ENCODE measurements at places on chromosomes 13 and 19. TPM values are rescaled to one million over a fixed set of nuclear protein-coding genes. Genes with fewer than 3 reads are reported as not detected.

- DNase-seq = no peak
Observed at GRCh38 chr19:51559240-51559639, 11.8 kb upstream of the ZNF175 start.

DNA sequence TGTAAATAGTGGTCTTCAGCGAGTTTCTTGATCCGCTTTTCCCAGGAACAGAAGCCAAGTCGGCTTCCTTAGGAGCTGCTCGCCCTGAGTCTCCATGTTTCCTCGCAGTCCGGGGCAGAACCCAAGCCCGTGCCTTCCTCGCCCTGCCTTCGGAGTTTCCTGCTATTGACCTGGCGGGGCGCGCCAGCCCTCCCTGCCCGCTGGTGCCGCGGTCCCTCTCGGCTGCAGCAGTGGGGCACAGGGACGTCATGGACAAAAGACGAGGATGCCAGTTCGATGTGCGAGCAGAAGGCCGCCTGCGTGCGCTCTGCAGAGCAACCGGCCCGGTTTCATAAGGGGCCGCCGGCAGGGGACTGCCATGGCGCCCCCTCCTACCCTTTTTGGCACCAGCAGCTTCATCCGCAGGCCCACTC is 156.6 kb downstream of the TM9SF2 start:
- DNase-seq = peak; percentile 32

DNA sequence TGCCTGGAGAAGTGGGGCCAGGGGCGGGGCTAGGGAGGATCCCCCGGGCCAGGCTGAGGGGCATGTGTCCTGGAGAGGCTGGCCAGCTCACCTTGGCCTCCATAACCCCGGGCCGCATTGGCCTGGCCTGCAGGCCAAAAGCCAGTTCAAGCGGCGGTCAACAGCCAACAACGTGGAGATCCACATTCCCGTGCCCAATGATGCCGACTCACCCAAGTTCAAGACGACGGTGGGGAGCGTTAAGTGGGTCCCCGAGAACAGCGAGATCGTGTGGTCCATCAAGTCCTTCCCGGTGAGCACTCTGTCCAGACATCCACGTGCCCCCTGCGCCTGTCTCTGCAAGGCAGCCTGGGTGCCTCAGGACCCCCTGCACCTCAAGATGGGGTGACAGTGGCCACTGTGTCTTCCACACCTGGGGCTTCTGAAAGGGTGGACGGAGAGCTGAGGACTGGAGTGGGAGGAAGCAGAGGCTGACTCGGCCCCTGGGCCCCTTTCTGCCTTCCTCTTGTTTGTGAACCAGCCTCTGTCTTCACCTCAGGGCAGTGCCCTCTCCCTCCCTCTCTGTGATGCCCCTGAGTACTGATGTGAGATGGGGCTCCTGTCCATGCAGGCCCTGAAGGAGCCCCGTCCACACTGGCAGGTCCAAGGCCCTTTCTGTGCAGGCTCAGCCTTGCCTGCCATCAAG is 31.1 kb downstream of the AP1M1 start:
- no peak for DNase-seq

DNA sequence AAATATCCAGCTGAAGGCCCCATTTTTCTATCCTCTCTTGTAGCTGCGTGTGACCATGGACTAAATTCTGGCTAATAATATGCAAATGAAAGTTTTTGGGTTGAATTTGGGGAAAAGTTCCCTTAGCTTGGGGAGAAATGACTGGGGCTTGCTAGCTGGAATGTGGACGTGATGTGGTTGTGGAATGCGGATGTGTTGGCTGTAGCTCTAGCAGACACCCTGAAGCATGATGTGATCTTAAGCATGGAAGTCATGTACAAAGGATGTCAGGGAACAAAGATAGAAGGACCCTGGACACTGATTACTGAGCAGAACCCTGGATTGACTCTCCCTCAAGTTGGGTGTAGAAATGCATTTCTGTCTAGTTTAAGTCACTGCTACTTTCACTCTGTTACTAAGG is 25.4 kb upstream of the SCEL start:
- DNase-seq = no peak

DNA sequence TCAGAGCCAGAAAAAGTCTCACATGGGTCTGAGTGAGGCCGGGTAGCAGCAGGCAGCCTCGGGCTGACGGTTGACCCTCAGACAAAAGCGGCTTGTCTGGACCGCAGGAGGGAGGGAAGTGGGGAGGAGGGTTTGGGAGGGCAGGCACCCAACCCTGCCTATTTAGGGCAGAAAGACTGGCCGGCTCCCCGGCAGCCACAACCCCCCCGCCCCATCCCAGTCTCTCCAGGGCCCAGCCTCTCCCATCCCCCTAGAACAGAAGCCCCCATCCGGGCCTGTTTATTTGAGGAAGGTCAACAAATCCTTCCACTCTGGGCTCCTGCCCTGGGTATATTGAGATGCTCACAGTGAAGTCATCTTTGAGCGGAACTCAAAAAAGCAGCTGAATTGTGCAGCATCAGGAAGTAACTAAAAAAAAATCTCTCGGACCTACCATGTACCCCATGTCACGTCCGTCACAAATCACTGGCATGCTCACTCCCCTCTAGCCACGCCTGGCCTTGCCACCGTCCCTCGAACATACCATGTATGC is 6.3 kb downstream of the DACT3 start:
- no peak for DNase-seq

- no peak for DNase-seq
Observed at GRCh38 chr13:66974174-66974573, 256.0 kb downstream of the PCDH9 start.

DNA sequence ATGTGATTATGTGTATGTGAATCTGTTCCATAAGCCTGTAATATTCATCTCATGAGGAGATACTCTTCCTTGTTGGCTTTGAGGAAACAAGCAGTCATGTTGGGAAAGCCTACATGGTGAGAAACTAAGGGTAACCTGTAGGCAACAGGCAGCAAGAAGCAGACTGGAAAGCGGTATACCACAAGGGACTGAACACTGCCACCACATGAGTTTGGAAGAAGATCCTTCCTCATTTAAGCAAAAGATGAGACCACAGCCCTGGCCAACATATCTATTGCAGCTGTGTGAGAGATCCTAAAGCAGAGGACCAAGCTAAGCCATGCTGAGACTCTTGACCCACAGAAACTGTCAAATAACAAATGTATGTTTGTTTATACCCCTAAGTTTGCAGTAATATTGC is 134.8 kb downstream of the B3GLCT start:
- DNase-seq = no peak

GRCh38 chr13:86974995-86975328 is 696.2 kb upstream of the SLITRK5 start:
- no peak for DNase-seq

DNA sequence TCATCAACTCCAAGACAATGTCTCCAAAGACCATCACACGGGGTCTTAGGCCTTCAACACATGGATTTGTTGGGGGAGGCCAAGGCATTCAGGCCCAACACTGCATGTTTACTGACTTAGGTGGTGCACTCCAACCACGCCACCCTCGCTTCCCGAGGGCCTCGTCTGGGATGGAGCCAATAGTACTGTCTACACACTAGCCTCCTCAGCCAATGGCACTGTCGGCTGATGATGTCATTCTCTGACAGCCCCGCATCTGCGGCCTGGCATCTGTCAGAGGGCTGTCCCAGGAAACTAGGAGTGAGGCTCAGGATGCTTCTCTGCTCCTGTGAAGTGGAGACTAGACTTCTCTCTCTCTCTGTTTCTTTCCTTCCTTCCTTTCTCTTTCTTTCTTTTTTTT is 96.6 kb downstream of the TEX26 start:
- no peak for DNase-seq

DNA sequence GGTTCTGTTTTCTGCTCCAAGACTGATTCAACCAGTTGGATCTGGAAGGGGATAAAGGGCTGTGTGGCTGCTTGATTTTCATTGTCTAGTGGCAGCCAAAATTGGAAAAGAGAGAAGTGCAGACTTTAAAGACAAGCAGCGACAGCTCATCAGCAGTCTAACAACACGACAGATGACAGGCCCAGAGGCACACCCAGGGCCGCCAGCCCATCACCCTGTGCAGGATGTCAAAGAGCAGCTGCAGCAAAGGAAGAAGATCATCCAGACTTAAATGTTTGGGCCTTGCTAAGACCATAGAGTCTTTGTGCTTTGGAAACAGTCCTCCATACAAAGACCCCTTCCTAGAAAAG is 421.0 kb upstream of the KLF12 start:
- DNase-seq = no peak

DNA sequence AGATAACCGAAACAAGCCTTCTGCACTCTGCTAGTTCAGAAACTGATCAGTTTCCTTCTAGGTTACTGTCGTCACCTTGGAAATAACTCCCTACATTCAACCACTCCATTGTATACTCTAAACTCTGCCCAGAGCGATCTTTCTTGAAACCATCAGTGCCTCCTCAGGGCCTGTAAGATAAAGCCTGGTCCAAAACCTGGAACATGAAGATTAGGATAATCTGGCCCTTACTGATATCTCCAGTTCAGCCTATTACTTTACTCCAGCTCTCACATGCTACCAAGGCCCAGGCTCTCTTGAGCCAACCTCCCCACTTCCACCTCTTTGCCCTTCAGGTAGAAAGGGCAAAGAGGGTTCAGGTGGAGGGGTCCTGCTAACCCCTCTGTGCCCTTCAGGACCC is 125.3 kb upstream of the RXFP2 start:
- no peak for DNase-seq

DNA sequence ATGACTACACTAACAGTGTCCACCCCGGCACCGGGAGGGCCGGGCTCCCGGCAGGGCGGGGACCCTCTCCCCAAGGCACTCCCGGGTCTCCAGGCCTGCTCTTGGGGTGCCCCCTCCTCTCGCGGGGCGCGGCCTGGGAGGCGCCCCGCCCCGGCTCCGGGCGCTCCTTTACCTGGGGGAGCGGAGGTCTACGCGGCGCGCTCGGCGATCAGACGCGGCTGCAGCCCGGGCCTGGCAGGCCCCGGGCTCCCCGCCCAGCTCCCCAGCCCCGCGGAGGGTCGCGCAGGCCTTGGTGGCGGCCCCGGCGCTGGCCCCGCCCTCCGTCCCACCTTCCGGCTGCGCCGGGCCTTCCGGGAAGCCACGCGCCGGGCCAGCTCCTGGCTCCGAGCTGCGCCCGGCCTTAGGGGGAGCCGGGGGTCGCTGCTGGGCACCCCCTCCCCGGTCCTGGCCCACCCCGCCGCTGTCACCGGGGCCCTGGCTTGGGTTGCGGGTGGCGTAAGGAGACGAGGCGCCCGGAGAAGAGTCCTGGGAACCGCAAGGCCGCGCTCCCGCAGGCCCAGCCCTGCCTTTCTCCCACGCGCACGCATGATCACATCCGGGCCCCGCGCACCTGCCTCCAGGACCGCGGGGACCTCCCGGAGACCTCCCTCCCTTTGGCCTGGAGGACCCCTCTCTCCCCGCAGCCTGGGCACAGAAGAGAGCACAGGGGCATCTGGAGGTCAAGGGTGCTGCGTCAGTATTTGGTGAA is at the start of gene C19orf12:
C19orf12 (minus strand) TSS at position 309 of the 748 bp plus-strand sequence. CDS start 6,848 bp downstream, outside the sequence.
- peak; percentile 59 for DNase-seq

DNA sequence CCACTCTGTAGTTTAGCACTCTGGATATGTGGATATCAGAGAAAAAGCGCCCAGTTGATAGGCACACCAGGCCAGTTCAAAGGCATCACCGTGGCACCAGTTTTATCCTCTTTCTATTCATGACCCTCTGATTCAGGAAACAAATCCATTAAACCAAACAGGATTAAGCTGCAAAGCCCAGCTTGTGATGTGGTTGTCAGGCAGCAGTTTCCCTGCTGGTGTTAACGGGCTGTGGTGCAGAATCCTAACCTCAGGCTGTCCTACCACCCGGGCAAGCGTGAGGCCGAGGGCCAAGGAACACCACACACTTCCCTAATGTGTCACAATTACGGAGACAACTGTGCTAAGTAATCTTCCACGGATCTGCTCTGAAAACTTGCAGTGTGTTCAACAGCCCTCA is 209.1 kb downstream of the OLFM4 start:
- DNase-seq = no peak

DNA sequence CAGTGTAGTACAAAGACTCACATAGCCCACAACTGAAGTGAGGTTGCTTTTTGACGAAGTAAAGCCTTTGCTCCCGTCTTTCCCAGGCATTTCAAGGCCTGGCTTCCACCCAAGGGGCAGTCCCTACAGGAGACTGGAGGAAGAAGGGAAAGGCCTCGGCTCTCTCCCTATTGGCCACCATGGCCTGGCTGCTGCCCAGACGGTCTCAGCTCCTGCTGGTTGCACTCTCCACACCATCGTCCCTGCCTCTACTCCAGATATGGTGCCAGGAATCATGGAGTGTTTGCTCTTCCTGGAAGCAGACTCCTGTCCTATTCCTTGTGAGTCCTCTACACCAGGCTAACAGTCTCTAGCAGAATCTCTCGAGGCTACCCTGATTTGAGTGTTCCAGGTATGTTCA is 124.1 kb upstream of the UQCRFS1 start:
- no peak for DNase-seq

The SBSN gene
- total RNA-seq = not detected

The SELENOV gene
- total RNA-seq = not detected

The F10 gene
- total RNA-seq = 0.22 TPM

The PLPP2 gene
- 36.1 TPM for total RNA-seq
